ENCODE measurements at places on chromosomes 5 and 9.
A peak's percentile ranks its signal among the peaks of the same experiment; 100 is the strongest.

DNA sequence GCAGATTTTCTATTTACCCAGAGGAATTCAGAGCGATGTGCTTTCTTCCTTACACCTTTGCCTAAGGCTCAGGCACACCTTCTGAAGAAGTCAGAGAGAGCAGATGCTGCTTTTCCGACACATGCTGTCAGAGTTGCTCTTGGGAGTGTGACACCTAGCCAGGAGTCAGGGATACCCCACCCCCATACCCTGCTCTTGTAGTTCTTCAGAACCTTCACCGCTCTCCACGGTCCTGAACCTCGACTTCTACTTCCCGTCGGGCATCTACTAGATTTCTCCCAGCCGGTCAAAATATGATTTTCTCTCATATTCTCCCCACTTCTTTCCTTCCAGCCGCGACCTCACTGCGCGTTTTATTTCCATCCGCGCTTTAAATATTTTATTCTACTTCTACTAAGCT, 1.7 kb downstream of the GRIN3A start:
- DNase-seq = no peak

GRCh38 chr5:72441094-72441723, 66.0 kb downstream of the ZNF366 start:
- no peak for DNase-seq

- DNase-seq = no peak
Observed at GRCh38 chr5:125630237-125630636, 793.0 kb upstream of the GRAMD2B start.

- DNase-seq = no peak
Observed at GRCh38 chr9:114621975-114622609, 11.0 kb downstream of the TMEM268 start.

DNA sequence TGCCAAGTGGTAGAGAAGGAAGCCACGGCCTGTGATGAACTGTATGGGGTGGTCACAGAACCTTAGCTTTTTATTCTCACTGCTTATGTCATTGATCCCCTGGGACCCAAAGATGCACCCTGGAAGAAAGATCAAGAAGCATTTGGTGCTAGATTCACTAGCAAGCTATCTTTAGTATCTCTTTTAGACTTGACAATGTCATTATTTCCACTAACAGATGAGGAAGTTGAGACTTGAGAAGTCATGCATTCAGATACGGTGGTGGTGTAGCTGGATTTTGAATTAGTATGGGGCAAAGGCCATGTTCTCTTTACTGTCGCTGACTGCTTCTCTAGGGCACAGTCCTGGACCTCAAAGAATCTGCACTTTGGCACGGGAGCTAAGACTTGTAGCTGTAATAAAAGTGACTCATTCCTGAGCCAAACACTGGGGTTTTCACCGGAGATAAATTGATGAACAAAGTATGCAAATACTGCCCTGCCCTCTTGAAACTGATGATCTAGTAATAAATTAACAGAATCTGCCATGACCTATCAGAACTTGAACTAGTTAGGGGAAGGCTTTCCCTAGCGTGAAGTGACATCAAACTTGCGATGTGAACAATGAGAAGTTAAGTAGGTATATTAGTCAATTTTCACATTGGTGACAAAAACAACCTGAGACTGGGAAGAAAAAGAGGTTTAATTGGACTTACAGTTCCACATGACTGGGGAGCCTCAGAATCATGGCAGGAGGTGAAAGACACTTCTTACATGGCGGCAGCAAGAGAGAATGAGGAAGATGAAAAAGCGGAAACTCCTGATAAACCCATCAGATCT, 5.4 kb downstream of the GDA start:
- DNase-seq = no peak

- no peak for DNase-seq
Observed at GRCh38 chr5:163305655-163306054, 131.7 kb upstream of the CCNG1 start.

GRCh38 chr9:97374811-97375210, 37.1 kb upstream of the TDRD7 start:
- DNase-seq = no peak

GRCh38 chr9:297104-297972, 82.7 kb downstream of the DOCK8 start:
- DNase-seq = peak; percentile 99
